ENCODE measurements at places on chromosomes 6 and 20.

- no peak for DNase-seq
These were observed 777 bp downstream of the SRSF6 start for GRCh38 chr20:43458422-43458924.

DNA sequence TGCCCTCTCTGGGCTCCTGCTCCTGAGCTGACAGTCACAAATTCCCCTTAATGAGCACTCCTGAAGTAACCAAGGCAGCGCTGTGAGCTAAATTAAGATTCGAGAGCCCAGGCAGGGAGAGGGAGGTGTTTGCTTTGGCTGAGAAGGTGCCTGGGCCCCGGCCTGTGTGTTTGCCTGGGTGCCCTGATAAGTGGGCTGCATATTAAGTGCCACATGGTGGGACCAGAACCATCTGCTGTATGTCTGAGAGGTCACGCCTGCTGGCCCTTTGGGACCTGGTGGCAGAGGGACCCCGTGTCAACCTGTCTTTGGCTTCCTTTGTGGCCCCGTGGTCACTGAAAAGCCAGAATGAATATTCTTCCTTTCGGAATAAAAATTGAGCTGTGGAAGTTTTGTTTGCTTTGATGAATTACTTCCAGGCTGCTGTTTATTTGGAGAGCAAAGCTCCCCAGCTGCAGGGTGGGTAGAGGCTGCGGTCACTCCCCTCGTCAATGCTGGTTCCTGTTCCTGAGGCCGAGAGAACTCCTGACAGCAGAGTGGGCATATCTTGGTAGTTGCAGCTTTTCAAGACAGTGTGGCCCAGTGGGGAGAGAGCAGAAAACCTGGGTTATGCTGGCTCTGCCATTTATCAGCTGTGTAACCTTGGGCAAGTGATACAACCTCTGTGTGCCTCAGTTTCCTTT is 17.5 kb upstream of the KCNK16 start:
- DNase-seq: no peak

DNA sequence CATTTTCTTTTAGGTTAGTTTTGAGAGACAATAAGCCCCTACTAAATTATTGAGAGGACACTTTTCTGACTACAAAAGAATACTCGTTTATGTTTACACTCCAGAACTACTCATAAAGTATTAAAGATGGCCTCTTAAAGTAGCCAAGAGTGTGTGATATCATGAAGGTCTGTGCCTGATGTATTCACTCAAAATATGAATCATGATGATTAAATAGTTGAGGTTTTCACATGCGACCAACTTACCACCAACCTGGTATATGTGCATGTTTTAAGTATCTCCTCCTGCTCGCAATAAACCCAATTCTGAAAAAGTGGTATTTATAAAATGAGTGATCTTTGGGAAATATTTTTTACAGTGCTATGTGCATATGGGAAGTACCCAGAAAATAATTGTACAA is 43.9 kb downstream of the IL20RA start:
- DNase-seq: no peak

- DNase-seq: no peak
These were observed 100.6 kb downstream of the CRYBG1 start for GRCh38 chr6:106461084-106461483.

DNA sequence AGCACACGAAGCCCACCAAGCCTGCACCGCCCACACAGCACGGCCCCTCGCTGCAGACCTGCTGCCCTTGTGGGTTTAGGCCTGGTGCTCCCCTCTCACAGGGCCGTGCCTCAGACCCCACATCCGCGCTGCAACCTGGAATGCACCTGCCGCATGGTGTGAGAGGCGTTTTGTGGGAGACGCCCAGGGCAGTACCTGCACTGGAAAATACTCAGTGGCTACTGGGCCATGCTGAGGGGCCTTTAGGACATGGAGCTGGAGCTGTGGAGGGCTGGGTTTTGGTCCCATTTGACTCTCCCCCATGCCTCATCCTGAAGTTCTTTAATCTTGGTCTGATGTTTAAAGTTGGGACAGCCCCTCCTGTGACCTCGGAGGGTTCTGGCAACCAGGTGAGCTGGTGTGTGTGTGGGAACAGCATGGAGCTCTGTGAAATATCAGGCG is 116.3 kb downstream of the ERMARD start:
- no peak for DNase-seq

- no peak for DNase-seq
These were observed 665.7 kb upstream of the GJE1 start for GRCh38 chr6:141467041-141467440.

- no peak for DNase-seq
These were observed 49.8 kb downstream of the PPARD start for GRCh38 chr6:35392111-35392702.

GRCh38 chr6:107491138-107491609 is 1.3 kb downstream of the SOBP start:
- DNase-seq: no peak
